ENCODE measurements at places on chromosomes 1 and 21. TPM values are rescaled to one million over a fixed set of nuclear protein-coding genes. Genes with fewer than 3 reads are reported as not detected.

Gene IRF6
- total RNA-seq: 1.3 TPM

DNA sequence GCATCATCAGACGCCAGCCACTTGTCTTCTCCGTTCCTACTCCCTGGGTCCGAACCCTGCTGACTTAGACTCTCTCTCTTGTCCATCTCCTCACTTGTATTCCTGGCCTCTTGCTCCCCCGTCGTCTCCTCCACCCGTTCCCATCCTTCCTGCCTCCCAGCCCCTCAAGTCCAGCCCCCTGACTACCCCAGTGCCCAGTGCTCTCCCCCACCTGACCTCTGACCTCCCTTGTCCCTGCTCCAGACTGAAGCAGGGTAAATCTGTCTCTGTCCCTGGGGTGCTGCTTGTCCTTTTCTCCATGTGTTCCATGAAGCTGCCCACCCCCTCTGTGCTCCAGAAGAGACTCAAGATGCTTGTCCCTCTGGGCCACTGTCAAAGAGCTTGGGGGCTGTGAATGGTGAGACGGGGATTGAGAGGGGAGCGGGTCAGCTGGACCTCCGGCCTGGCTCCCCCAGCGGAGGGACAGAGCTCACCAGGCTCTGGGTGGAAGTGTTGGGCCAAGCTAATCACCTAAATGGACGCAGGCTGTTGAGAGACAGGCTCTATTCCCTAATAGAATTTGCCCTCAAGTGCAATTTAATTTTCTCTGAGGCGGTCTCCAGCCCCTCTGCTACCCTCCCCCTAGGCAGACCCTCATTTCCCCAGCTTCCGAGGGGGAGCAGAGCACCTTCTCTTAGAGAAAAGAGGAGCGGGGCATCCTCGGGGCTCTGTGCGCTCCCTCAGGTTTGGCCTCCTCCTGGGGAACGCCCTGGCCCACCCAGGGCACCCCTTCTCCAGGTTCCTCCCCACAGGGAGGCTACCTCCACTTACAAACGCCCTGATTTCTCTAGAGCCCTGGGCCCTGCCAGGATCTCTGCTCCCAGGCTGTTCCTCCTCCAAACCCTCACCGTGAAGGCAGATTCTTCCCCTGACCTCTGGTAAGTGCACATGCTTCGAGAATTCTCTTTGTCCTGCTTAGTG is 11.0 kb upstream of the LHX4 start:
- DNase-seq: no peak

- DNase-seq: no peak
These were observed 57.5 kb upstream of the PRDM2 start for GRCh38 chr1:13642306-13643004.

GRCh38 chr1:42786097-42786496 is 1.3 kb downstream of the TMEM269 start:
- no peak for DNase-seq
